Activated CD4-positive, alpha-beta memory T cell treated with anti-CD3 and anti-CD28 coated beads, Interleukin-2, amount 10 ng/mL, durations not matched to agents 7 days and 5 days (primary cell): ENCODE measurements at places on chromosomes 6 and 20. TPM values are rescaled to one million over a fixed set of nuclear protein-coding genes. Genes with fewer than 3 reads are reported as not detected.

- DNase-seq = no peak
These were observed 3.7 kb downstream of the UQCC2 start for GRCh38 chr6:33707771-33708170.

GRCh38 chr20:11281240-11281639 lies 607.4 kb upstream of the JAG1 start:
- no peak for DNase-seq

- DNase-seq = no peak
These were observed 76.3 kb downstream of the FARS2 start for GRCh38 chr6:5337573-5337972.

GRCh38 chr6:139871803-139872510 lies 497.5 kb upstream of the CITED2 start:
- DNase-seq = no peak

DNA sequence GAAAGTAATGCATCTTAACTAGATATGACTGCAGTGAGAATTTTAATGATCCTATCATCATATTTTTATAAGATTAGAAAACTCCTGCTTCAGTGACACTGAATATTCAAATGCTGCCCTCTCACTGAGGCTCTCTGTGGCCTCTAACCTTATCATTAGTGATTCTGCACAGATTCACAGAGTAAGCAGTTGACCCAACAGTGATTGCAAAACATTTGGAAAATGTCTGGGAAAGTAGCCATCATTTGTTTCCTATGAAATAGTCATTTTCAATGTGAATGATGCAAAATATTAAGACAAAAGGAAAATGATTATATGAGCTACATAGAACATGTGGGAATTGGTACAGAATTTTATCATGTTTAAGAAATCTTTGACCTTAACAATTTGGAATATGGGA lies 210.3 kb downstream of the TBX18 start:
- DNase-seq = no peak

DNA sequence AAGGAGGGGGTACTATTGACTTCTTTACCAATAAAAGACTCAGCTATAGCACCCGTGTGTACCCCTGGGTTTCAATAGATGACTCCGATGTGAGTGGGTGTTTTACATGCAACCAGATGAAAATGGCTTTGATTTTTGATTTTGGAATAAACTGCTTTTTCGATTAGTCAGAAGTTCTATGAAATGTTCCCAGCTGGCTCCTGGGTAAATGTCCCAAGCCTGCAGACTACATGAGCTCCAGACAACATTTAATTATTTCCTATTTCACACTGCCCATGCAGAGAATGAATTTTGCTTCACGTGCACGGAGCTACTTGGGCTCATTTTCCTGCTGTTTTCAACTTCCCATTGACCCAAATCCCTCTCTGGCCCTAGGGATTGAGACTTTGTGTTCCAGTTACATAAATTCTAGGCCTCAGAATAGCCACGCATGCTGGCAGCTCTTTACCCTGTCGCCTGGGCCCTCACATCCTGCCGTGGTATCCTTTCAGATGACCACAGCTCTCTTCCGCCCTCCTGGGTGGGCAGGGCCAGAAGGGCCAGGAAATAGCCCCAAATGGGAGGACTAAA lies 59.7 kb downstream of the GPR6 start:
- no peak for DNase-seq

- DNase-seq = no peak
These were observed 82.9 kb downstream of the KIF6 start for GRCh38 chr6:39642270-39642669.

GRCh38 chr6:292506-293192 lies 362 bp downstream of the DUSP22 start:
- peak; percentile 89 for DNase-seq

- no peak for DNase-seq
These were observed 85.4 kb downstream of the THBS2 start for GRCh38 chr6:169168302-169168630.

DNA sequence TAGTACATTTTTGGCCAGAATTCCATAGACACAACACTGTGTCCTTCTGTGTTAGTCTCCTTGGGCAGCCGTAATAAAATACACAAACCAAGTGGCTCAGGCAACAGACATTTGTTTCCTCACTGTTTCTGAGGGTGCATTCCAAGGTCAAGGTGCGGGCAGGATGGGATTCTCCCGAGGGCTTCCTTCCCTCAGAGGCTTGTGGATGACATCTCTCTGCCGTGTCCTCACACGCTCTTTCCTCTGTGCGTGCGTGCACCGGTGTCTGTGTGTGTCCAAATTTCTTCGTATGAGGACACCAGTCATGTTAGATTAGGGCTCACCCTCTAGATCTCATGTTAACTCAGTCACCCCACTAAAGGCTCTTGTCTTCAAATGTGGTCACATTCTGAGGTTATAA lies 30.6 kb downstream of the CDYL start:
- no peak for DNase-seq

DNA sequence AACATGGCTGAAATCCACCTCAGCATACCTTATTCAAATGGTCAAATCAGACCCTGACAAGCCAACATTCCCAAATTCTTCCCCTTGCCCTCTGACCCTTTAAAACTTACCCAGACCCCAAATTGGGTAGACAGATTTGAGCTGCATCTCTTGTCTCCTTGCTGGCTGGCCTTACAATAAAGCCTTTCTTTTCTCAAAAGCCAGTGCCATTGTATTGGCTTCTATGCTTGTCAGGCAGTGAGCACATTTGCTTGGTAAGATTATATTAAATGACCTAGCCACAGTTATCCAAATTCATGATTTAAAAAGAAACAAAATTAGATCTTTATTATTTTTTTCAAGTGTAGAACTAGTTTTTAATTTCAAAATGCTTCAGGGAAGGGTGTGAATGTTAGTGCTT lies 67.8 kb upstream of the FAM83B start:
- no peak for DNase-seq

DNA sequence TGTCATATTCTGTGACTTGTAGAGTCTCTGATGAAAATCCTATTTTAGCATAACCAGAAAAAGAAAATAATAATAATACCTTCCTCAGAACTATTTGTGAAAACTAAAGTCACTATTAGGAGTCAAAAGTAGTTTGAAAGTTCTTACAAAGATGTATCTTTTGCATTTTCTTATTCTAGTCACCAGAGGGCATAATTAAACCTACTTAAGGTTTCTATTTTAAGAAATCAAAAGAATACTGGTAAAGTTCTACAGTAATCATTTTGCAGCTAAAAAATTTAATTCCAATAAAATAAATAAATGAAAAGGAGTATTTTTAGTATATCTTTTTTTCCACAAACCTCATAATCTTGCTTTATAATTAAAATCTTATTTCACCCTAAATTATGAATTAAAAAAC lies 28.0 kb upstream of the MCM9 start:
- DNase-seq = no peak

GRCh38 chr20:31472395-31473330 lies 2.3 kb downstream of the DEFB124 start:
- DNase-seq = no peak

Gene PCIF1
- 45.7 TPM for total RNA-seq

Gene EPPIN
- not detected for total RNA-seq
